ENCODE measurements at places on chromosomes 2 and 18.
A peak's percentile ranks its signal among the peaks of the same experiment; 100 is the strongest.

DNA sequence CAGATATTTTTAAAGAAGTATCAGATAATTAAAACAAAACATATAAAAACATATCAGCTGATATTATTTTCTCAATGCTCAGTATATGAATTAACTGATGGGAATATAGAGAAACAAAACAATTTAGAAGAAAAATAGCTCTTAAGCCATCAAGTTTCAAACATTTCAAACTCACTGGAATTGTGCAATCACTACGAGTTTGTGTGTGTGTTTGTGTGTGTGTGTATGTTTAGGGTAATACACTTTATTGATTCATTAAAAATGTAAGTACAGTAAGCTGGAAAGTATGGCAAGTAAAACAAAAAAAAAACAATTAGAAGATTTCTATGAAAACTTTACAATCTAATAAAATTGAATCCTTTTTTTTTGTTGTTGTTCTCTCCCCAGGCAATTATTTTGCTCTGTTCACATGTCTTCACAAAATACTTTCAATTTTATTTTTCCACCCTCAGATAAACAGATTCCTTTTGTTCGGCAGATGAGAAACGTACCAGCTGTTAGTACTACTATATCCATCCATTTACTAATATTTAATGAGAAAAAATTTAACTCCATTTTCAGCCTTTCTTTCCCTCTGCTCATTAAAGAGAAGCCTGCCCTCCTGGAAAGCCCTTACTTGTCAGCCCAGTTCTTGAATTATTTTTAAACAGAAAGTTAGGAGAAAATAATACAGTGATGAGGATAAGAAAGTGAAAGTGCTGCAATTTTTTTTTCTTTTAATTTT lies 87.6 kb downstream of the SLC8A1 start:
- peak overlapping the region; percentile 70 for H3K4me3 ChIP-seq
- H3K27ac ChIP-seq, result peak overlapping the region; percentile 48
- no peaks in the 10 kb centered on the region for H3K36me3 ChIP-seq
- no peaks in the 10 kb centered on the region for H3K27me3 ChIP-seq

DNA sequence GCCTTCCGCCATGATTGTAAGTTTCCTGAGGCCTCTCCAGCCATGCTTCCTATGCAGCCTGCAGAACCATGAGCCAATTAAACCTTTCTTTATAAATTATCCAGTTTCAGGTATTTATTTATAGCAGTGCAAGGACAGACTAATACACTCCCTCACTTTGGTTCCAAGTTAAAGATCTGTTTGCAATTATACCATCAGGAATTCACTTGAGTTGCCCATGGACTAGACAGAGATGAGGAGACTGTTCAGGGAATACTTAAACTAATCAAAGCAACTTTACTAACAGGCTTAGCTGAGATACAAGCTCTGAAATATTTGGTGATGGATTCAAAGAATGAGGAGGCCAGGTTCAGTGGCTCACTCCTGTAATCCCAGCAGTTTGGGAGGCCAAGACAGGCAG lies 190.0 kb downstream of the MTCL1 start:
- peaks cover 2% of the 10 kb centered on the region for H3K4me1 ChIP-seq
- H3K4me3 ChIP-seq, result no peak overlapping the region

- no peak for DNase-seq
- H3K27ac ChIP-seq, result no peak overlapping the region
- no peaks in the 10 kb centered on the region for H3K27me3 ChIP-seq
- no peak overlapping the region for H3K4me3 ChIP-seq
Measured at GRCh38 chr2:145043399-145043834, 523.5 kb upstream of the ZEB2 start.

- no peaks in the 10 kb centered on the region for H3K36me3 ChIP-seq
- DNase-seq, result no peak
- peaks cover 47% of the 10 kb centered on the region for H3K27me3 ChIP-seq
- peak overlapping the region; percentile 81 for H3K27ac ChIP-seq
- H3K4me1 ChIP-seq, result peaks cover 24% of the 10 kb centered on the region
- no peak overlapping the region for H3K4me3 ChIP-seq
Measured at GRCh38 chr2:158729873-158730620, 65.1 kb upstream of the DAPL1 start.
